ENCODE measurements at places on chromosomes 3 and 15.

GRCh38 chr3:23712656-23713559 is 92.8 kb upstream of the UBE2E1 start:
- DNase-seq, result no peak

GRCh38 chr3:113165841-113166240 is 45.5 kb upstream of the BOC start:
- no peak for DNase-seq

GRCh38 chr3:9497821-9498565 is 55.6 kb downstream of the LHFPL4 start:
- DNase-seq, result no peak

DNA sequence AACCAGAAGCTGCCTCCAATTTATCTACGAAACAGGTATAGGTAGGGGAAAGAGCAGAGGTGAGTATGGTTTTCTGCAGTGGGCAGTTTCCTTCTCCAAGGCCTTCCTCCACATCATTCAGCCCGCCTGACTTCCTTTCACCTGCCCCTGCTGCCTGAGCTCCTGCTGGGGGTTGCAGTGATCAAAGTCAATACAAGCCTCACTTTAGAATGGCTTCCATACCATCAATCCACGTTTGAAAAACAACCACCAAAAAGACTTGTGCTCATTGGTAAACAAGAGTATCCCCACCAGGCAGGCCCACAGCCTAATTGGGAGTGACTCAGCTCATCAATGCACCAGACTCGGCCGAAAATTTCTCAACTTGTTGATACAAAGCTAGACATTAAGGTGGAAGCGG is 159.9 kb downstream of the MAGI1 start:
- DNase-seq, result no peak

DNA sequence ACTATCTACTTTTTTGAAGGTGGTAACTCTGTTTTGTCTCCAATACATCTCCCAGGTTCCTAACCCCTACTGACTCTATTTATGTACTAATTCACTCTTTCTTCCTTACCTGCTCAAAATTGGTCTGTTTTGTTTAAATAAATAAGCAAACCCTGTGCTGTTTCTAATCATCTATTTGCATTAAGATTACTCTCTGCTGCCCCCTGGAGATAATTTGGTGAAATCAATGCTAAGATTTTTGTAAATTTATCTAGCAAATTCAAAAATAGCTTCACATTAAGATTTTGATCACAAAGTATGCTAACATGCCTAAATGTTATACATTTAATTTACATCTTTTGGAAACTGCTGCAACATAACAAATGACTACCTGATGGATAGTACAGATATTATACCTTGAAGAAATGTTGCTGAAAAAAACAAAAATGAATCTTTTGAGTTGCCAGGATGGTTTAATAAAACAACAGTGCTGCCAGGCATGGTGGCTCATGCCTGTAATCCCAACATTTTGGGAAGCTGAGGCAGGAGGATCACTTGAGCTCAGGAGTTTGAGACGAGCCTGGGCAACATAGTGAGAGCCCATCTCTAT is 4.4 kb upstream of the CD200R1 start:
- DNase-seq, result no peak

GRCh38 chr3:133888726-133889340 is 6.8 kb downstream of the RAB6B start:
- no peak for DNase-seq
